ENCODE measurements at places on chromosomes 11 and 22.

DNA sequence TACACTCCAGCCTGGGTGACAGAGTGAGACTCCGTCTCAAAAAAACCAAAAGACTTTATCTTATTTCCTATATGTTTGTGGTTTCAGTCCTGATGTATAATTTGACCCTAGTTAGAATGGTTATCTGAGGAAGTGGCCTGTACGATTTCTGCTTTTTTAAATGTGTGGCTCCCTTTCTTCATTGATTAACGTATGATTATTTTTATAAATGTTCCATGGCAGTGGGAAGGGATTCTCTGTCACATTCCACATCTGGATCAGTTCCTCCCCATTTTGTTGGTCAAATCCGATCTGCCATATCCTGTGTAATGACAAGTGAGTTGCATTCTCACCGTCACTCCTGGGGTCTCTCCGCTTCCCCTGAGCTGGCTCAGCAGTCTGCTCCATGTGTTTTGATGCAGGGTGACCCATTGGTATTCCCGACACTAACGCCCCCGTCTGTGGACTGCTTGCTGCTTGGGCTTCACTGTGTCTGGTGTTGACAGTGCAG, 20.3 kb downstream of the NEAT1 start:
- DNase-seq, result no peak

GRCh38 chr11:48063424-48063978, 83.1 kb downstream of the PTPRJ start:
- no peak for DNase-seq

- DNase-seq, result no peak
These were observed 566.7 kb upstream of the CCDC90B start for GRCh38 chr11:83852775-83853442.

GRCh38 chr11:62508336-62509058, 38.1 kb downstream of the AHNAK start:
- no peak for DNase-seq

- DNase-seq, result no peak
These were observed 23.9 kb upstream of the ACR start for GRCh38 chr22:50714150-50714549.

GRCh38 chr11:5689551-5689983, at the start of gene TRIM22:
TSS of gene TRIM22 (plus strand) at chr11:5689790. CDS start at chr11:5696233, 6,443 bp downstream.
- no peak for DNase-seq

- DNase-seq, result no peak
These were observed 5.9 kb upstream of the CNTF start for GRCh38 chr11:58616594-58616993.

- DNase-seq, result no peak
These were observed 26.8 kb upstream of the RAG1 start for GRCh38 chr11:36540998-36541397.

DNA sequence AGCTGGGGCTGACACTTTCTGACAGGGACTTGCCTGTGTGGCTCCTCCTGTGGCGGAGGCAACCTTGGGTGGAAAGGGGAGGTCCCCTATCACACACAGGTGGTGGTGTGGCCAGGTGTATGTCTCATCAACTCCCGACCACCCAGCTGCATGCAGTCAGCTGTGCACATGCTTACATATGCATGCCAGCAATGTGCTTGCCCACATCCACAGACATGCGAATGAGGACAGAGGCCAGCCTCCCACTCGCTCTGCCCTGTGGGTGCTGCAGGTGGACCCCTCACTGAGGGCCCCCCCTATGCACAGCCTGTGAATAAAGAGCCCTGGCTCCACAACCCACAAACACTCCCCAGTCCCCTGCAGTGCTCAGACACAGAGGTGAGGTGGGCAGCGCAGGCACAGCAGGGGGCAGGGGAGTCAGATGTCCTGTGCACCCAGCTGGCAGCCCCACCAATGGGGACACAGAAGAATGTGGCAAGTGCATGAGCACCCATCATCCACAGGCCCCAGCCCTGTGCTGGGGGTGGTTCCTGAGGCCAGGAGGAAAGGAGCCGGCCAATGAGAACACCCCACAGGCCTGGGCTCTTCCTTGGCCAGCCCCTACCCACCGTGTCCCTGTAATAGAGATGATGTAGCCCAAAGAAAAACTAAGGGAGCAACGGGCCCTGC, 9.5 kb downstream of the GNB1L start:
- DNase-seq, result no peak

- DNase-seq, result no peak
These were observed 34.9 kb upstream of the PHOX2A start for GRCh38 chr11:72278905-72279304.

DNA sequence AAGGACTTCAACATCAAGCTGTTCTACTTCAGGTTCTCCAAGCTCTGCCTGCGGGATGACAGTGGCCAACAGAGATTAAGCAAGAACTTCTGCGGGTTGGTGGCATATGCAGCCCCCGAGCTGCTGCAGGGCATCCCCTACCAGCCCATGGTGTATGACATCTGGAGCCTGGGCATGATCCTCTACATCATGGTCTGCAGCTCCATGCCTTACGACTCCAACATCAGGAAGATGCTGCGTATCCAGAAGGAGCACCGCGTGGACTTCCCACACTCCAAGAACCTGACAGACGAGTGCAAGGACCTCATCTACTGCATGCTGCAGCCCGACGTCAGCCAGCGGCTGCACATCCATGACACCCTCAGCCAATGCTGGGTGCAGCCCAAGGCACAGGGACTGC, 2.8 kb upstream of the DGCR2 start:
- DNase-seq, result no peak
